ENCODE measurements at places on chromosomes 4 and X.
A peak's percentile ranks its signal among the peaks of the same experiment; 100 is the strongest.

GRCh38 chr4:184347251-184348239, 126.8 kb downstream of the IRF2 start:
- no peak for DNase-seq

DNA sequence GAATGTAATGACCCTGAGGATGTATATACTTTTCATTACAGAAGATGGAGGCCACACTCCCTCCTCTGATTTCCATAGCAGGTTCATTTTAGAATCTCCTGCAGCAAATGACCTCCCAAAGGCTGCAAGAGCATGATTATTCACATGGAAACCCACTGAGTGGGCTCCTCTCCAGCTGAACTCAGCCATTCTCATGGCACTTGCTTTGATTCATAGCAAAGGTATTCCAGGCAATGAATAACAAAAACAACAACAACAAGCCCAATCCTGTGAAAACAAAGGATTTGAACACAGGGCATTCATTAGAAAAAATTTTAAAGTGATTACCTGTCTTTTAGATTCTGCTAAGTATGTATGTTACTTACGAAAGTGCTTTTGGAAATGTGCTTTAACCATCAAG, 894.0 kb upstream of the FRG1 start:
- DNase-seq: no peak

DNA sequence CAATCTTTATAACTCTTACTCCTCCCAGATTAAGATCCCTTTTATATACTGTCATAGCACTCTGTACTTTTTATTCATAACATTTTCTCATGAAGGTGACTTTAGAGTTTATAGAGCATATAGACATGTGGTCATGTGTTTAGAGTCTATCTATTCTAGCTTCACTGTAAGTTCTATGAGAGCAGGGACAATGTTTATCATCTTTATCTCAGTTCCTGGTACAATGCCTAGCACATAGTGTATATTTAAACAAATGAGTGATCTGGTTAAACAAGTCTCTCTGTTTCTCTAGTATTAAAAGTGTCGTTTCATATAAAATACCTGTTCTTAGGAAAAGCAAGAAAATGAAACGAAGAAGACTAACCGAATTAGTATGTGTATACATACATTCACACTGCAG, 3.2 kb downstream of the CXCL6 start:
- no peak for DNase-seq

DNA sequence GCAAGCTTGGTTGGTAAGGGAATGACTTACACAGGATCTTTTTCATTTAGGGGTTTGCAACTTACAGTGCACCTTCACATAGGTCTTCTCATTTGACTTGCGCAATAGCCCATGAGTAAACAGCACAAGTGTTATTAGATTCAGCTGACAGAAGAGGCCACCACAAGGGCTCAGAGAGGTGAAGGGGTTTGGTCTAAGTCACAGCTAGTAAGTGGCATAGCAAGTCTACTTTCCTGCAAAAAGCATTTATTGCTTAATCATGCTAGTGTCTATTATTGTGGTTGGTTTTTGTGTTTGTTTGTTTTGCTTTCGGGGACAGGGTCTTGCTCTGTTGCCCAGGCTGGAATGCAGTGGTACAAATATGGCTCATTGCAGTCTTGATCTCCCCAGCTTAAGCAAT, 83.3 kb downstream of the SPRY1 start:
- DNase-seq: no peak

DNA sequence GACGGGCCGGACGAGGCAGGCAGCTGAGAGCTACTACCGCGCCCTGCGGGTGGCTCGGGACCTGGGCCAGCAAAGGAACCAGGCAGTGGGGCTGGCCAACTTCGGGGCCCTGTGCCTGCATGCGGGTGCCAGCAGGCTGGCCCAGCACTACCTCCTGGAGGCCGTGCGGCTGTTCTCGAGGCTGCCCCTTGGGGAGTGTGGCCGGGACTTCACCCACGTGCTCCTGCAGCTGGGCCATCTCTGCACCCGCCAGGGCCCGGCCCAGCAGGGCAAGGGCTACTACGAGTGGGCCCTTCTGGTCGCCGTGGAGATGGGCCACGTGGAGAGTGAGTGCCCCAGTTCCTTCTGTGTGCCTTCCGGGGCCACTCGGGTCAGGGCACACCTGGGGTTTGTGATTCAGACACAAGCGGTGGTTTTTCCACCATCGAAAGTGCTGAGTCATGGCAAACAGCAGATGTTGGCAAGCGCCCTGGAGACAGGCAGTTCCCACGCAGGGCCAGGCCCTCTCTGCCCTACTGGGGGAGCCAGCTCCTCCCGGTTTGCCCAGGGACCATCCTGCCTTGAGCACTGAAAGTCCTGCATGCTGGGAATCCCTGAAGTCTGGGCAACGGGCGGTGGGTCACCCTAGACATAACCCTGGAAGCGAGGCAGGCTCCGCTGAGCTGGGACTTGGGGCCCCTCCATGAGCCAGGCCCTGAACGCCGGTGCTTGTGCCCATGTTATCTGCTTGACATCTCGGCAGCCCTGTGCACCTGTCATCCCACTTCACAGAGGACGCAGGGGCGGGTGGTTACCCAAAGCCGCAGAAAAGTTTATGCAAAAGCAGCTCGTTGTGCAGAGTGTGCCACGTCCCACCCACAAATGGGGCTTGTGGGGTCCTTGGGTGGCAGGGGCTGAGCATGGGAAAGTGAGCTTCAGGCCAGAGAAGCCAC, 29.5 kb downstream of the SH3TC1 start:
- peak; percentile 59 for DNase-seq

- DNase-seq: no peak
Observed at GRCh38 chr4:89215736-89216135, 91.9 kb downstream of the GPRIN3 start.

- DNase-seq: no peak
Observed at GRCh38 chr4:117640836-117641235, 393.4 kb upstream of the NDST3 start.

GRCh38 chrX:154990496-154990895, 32.0 kb downstream of the F8 start:
- no peak for DNase-seq

DNA sequence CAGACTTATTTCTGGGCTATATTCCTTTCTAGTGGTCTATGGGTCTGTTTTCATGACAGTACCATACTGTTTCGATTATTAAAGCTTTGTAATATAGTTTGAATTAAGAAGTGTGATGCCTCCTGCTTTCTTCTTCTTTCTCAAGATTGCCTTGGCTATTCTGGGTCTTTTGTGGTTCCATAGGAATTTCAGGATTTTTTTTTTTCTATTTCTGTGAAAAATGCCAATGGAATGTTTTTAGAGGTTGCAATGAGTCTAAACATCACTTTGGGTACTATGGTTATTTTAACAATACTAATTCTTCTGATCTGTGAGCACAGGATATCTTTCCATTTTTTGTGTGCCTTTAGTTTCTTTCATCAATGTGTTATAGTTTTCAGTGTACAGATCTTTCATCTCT, 204.3 kb upstream of the HCCS start:
- no peak for DNase-seq

DNA sequence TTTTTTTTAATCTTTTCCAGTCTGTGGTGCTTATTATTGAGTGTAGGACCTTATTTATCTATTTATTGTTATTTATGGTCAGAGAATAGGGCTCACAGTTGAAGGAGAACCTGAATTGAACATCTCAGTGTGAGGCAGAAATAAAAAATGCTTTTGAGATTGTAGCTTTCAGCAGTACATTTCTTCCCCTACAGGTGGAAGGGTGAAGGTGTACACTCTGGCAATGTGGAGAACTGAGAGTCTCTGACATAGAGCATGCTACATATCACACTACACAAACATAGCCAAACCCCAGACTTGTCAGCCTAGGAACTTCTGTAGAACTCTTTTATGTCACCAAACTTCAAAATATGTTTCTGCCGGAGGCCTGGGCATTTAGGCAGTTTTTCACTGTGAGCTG, 140.2 kb downstream of the STIM2 start:
- no peak for DNase-seq

GRCh38 chr4:112377171-112377570, 80.0 kb downstream of the ALPK1 start:
- no peak for DNase-seq

DNA sequence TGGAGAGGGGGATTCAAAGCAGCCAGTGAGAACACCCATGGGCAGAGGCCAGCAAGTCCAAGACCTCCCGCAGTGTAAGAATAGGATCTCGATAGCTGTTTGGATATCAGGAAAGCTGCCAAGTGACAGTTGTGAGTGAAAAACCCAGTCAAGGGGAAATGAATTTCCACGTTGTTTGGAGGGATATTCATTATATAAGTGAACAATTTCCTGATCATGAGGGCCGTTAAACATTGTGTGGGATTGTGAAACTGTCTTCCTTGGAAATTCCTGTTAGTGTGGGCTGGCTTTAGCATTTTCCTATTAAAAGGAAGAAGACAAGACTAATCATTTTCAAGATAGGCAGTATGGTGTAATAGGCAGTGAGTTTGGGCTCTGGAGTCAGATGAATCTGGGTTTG, 15.0 kb downstream of the CLDN2 start:
- no peak for DNase-seq

- DNase-seq: peak; percentile 63
Observed at GRCh38 chr4:48780865-48781214, 761 bp upstream of the FRYL start.

GRCh38 chr4:80196922-80197573, at the start of gene PRDM8:
PRDM8 (plus strand) TSS chr4:80197503; CDS start chr4:80200081, 2,578 bp downstream.
- peak; percentile 85 for DNase-seq

DNA sequence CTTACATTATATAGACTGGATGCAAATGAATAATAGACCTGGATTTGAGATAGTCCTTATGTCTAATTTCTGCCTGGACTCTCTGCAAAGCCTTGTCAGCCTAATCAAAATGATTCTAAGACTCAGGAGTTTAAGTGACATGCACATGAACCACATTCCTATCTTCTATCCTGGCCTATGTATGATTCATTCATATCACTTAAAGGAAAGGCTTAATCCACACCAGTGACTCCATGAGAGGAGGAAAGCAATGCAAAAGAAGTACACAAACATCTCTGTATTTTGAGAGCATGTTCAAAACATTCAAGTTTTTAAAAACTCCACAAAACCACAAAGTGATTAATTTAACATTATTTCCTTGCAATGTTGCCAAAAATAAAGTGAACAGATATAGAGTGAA, 14.6 kb downstream of the AMOT start:
- DNase-seq: no peak

GRCh38 chrX:40973619-40974018, 111.6 kb upstream of the USP9X start:
- no peak for DNase-seq

DNA sequence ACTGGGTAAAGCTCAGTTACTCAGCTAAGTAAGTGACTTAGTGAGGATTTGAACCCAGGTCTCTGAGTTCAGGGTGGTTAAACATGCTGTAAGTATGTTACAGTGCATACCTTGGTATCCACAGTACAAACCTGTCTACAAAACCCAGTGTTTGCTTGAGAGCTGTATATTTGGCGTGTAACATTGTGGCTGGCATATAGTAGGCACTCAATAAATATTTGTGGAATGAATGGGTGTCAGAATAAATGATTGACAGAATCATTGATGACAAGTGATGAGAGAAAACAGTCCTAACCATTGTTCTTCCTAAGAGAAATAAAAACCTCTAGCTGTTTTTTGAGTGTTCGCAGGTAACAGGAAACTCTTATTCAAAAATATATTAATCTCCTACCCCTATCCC, 79.7 kb upstream of the BCOR start:
- DNase-seq: no peak

- DNase-seq: no peak
Observed at GRCh38 chrX:42708222-42708621, 69.7 kb downstream of the PPP1R2C start.

GRCh38 chr4:102867278-102868152, 1.3 kb upstream of the CISD2 start:
- DNase-seq: no peak

- no peak for DNase-seq
Observed at GRCh38 chr4:119142833-119143232, 7.2 kb downstream of the MYOZ2 start.

- DNase-seq: no peak
Observed at GRCh38 chr4:123824524-123824923, 427.9 kb downstream of the SPRY1 start.

- DNase-seq: no peak
Observed at GRCh38 chr4:152807294-152807829, 27.6 kb downstream of the ARFIP1 start.

DNA sequence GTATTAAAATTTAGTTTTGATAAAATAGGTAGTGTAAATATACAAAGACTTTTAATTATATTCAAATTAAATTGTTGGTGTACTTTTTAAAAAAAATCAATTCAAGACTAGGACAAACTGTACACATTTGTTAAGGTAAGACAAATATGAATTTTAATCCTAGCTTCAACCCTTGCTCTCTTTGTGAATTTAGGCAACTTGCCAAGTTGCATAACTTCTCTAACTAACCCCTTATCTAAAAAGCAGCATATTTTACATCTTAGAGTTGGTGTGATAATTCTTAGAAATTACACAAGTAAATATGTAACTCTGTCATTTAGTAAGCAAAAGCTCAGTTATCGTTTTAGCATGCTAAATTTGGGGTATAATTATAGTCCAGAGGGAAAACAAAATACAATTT, 78.1 kb upstream of the FSTL5 start:
- DNase-seq: no peak

All from putamen (tissue), 1 donor.